ENCODE measurements at places on chromosomes 4 and X.
A peak's percentile ranks its signal among the peaks of the same experiment; 100 is the strongest.

- DNase-seq: no peak
Measured at GRCh38 chr4:186693159-186693815, 30.4 kb downstream of the FAT1 start.

GRCh38 chr4:16582526-16582925 lies 315.9 kb downstream of the LDB2 start:
- no peak for DNase-seq

GRCh38 chr4:120070196-120070595 lies 3.5 kb upstream of the MAD2L1 start:
- no peak for DNase-seq

DNA sequence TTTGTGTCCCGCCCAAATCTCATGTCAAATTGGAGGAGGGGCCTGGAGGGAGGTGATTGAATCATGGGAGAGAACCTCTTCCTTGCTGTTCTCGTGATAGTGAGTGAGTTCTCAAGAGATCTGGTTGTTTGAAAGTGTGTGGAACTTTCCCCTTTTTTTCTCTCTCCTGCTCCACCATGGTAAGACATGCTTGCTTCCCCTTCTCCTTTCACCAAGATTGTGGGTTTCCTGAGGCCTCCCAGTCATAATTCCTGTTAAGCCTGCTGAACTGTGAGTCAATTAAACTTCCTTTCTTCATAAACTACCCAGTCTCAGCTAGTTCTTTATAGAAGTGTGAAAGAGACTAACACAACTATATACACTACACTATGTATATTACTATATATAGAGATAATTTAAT lies 697.8 kb upstream of the HS3ST1 start:
- DNase-seq: no peak

DNA sequence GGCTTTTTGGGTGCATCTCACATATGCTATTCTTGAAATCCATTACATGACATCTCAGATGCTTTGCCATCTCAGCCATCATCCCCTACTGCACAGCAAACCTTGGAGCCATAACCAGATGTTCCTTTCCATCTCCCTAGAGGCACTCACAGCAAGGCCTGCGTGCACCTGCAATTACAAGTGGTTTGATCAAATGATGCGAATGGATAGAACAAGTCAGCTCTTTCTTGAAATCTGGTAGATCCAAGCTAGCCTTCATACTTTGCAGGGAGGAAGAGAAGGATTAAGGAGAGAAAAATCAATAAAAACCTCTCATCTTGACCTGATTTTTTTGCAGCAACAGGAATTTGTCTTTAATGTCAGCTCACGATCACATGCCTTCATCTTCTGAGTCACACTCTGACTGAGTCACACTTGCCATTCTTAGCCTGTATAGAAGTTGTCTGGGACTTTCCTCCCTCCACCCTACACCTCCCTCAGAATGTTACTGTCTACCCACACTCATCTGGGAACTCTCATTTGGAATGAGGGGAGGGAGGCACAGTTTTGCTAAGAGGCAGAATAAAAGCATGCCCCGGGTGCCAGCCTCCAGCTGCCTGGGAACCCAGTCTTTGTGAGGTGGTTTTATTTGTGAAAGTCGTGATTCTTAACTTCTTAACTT lies 11.9 kb upstream of the TRIML1 start:
- DNase-seq: no peak

DNA sequence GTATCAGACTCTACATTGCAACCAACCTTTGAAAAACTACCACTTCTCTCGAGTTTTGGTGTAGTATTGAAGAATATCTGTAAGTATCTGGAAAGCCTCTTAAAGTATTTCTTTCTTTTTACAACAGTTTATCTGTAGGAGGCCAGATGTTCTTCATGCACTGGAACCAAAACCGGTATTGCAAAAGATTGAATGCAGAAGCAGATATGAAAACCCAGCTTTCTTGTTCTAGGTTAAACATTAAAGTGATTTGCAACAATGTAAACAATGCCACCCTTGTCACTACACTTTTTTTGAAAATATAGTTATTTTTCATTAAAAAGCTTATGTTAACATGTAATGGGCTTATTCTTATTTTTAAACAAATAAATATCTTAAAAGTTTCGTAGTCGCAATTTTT lies 27.2 kb downstream of the PLS3 start:
- no peak for DNase-seq

- no peak for DNase-seq
Measured at GRCh38 chr4:96352051-96352517, 512.2 kb downstream of the PDHA2 start.

DNA sequence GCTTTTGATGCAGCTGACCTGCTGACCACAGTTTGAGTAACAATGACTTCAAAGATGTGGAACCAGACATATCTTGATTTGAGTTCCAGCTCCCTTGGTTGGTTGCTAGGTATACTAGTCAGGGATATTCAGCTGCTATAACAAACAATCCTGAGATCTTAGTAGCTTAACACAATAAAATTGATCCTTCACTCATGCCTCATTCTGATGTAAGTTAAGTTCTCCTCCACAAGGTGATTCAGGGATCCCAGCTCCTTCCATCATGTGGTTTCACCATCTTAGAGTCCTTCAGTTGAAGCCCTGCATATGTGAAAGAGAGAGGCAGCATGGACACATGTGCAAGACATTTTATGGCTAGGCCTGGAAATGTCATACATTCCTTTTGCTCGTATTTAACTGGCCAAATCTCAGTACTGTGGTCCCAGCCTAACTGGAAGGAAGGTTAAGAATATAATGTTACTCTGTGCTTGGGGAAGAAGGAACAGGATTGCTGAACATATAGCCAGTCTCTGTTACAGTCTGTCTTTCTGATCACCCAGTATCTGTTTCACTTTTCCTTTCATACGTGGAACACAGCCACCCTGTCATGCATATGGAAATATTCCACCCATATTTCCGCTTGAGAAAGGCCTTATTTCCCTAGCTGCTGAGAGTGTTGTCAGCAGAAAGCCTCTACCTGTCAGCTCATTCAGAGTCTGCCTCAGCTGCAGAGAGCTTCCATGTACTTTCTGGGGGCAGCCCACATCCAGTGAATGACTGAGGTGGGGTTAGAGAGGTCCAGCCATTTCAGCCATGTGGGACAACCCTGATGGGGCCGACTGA lies 7.1 kb downstream of the SMIM9 start:
- no peak for DNase-seq

DNA sequence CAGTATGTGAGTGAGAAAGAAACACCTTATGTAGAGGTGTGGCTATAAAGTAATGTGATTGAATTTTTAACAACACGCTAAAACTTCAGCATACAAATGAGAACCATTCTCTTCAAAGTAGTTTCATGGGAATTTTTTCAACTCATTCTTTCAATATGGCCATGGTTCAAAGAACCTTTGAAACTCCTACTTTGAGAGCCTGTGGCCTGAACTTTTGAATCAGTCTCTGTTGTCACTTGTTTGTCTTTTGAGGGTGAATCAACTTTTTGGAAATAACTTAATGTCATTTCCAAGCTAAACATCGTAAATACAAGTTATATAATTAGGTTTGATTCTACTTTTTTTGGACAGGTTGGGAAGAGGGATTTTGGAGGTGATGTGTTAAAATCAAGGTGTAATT lies 49.9 kb upstream of the CASK start:
- DNase-seq: no peak

- DNase-seq: no peak
Measured at GRCh38 chrX:22268706-22269105, 4.0 kb upstream of the CBLL2 start.

DNA sequence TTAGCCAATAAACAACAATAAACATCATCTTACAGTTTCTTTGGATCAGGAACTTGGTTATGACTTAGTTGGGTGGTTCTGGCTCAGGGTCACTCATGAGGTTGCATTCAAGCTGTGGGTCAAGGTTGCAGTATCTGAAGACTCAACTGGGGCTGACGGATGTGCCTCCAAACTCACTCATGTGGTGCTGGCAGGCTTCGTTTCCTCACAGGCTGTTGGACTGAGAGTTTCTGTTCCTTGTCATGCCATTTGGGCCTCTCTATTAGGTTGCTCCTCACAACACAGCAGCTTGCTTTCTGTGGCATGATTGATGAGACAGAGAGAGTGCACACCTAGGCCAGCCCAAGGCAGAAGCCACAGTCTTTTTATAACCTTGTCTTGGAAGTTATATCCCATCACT lies 20.7 kb downstream of the FRMPD3 start:
- no peak for DNase-seq

DNA sequence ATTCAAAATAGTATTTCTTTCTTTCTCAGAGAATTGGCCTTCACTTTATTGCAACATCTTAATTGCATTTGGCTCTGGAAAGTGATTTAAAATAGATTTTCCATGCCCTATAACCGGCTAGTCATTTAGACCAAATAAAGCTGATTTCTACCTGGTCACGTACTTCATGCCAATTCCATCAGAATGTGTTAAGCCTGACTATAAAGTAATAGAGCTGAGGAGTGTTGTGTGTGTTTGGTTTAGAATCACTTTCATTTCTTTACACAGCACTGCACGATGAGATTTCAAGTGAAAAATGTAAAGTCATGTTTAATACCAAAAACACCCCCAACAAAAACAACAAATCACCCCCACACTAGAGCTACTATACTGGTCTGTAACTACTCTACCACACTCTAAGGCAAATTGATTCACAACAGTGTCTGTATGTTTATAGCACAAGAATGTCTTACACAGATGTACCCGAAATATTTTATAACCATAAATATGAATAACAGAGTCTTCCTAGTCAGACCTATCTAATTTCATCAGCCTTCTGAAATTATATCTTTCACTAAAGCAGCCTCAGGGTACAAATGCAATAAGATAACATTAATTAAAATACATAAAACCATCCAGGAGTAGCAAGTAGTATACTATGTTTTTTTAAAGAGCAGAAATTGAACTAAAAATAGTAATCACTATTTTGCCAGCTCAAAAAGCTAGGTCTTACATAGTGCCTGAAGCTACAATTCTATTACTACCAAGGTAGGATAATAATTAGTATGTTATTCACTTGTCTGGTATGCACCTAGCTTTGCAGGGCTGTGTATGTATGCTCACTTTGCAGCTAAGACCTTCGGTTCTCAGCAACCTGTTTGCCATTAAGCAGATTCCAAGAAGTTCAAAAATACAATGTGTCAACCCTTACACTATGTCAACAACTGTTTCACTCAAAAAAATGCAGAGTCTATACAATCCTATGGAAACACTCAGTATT lies 28.4 kb downstream of the APBB2 start:
- DNase-seq: no peak

DNA sequence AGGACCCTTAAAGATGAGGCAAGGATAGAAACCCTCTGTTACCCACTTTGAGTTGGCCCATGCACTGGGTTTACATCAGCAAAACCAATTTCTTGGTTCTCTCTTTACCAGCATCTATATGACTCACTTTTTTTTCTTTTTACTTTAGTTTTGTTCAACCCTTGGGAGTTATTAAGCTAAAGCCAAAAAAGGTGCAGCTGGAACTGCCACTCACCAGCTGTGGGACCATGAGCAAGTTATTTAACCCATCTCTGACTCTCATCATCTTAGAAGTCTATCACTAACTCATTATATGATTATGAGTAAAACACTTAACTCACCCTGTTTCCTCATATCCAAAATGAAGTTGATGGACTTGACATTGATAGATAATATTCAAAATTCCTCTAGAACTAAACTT lies 53.4 kb downstream of the GABRB1 start:
- no peak for DNase-seq

DNA sequence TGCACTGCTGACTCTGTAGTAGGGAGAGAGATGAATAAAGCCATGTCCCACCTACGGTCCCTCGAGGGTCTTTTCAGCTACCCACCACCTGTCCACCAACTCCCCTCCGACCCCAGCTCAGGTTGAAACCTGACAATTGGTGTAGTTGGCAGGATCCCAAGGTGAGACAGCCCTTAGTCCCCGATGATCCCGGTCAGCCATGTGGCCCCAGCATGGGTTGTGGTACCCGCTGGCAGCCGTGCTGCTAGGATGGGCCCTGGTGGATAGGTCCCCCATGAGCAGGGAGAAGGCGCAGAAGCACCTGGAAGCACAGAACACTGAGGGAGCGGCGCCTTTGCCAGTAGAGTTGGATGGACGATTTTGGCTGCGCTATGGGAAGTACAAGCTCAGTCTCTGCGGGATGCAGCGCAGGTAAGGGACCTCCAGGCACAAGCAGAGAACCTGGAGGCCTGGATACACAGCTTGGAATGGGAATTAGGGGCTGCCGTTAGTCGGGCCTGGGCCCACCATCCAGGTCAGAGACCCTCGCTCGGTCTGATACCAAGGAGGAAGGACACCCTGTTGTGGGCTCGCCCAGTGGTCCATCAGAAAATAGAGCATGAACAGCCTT lies 694.6 kb upstream of the AGA start:
- DNase-seq: no peak

DNA sequence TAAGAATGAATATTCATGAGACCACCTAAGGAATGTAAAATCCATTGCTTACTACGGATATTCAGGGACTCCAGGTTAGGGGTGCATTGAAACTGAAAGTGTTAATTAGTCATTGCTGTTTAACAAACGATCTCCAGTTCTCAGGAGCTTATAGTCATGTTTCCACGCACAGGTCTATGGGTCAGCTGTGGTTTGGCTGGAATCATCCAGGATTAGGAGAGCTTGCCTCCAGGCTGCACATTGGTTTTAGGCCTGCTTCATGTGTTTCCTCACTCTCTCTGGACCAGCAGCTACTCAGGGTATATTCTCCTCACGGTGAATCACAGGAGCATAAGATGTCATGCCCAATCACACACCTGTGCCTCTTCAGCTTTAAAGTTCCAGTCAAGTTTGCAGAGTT lies 98.9 kb downstream of the ATXN3L start:
- DNase-seq: no peak

DNA sequence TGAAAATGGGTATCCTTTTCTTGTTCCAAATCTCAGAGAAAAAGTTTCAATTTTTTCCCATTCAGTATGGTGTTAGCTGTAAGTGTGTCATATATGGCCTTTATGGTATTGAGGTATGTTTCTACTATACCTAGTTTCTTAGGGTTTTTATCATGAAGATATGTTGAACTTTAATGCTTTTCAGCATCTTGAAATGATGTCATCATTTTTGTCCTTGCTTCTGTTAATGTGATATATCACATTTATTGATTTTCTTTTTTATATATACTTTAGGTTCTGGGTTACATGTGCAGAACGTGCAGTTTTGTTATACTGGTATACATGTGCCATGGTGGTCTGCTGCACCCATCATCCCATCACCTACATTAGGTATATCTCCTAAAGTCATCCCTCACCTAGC lies 44.9 kb downstream of the FOXR2 start:
- no peak for DNase-seq

DNA sequence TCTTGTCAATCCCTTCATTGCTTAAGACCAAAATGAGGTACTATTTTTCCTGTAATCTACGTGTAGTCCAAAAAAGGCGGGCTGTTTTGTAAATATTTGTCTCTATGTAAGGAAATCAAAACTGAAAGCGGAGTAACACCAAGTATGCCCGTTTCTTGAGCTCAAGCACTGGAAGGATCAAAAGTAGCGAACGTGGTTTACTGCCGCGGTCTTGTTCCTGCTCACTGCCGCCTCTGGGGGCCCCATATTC lies 71.5 kb downstream of the AFF1 start:
- no peak for DNase-seq

GRCh38 chrX:154051201-154051810 lies 31.6 kb upstream of the IRAK1 start:
- peak; percentile 31 for DNase-seq
